ENCODE measurements at places on chromosomes 7 and 10.

DNA sequence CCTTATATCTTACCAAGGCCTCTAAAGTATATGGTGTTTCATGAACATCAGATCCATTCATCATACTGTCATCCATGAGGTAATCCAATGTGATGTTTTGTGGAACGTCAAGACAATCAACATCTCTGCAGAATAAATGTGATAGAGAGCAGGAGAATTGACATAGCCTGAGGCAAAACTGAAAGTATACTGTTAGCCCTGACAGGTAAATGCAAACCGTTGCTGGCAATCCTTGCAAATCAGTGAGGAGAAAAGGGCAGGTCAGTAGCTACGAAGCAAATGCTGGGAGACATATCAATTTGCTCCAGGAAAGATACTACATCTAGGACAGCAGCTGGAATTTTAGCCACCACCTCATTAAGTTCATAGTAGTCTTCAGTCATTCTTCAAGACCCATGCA lies 4.5 kb upstream of the CCDC3 start:
- no peak for DNase-seq

DNA sequence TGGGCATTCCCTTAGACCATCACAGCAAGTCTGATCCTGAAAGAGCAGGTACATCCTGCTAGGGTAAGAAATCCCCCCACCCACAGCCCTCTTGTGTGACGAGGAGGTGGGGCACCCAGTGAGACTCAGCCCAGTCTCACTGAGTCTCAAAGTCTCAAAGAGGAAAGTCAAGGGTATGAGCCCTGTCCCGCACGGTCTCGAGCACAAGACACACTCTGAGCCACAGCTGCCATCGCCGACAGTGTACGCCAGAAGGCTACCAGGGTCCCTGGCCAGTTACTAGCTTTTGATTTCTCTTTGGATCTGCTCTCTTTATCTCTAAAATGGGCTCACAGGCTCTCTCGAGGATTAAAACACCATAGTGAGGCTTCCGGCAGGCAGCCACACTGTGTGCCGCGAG lies 190.2 kb downstream of the TNS3 start:
- DNase-seq: no peak

DNA sequence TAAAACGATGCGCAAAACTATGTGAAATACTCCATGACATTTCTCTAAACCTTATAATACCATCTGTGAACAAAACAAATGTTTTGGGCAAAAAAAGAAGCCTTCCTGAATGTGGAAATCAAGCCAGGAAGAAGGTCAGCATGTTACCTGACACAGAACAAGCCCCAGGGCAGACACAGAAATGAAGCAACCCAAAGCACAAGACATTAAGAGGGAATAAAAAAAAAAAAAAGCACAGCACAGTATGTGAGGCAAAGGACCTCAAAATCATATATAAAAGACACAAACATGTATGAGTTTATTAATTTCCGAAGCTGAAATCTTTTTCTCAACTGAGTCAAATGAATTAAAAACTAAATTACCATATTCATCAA lies 161.8 kb downstream of the SKIDA1 start:
- no peak for DNase-seq

DNA sequence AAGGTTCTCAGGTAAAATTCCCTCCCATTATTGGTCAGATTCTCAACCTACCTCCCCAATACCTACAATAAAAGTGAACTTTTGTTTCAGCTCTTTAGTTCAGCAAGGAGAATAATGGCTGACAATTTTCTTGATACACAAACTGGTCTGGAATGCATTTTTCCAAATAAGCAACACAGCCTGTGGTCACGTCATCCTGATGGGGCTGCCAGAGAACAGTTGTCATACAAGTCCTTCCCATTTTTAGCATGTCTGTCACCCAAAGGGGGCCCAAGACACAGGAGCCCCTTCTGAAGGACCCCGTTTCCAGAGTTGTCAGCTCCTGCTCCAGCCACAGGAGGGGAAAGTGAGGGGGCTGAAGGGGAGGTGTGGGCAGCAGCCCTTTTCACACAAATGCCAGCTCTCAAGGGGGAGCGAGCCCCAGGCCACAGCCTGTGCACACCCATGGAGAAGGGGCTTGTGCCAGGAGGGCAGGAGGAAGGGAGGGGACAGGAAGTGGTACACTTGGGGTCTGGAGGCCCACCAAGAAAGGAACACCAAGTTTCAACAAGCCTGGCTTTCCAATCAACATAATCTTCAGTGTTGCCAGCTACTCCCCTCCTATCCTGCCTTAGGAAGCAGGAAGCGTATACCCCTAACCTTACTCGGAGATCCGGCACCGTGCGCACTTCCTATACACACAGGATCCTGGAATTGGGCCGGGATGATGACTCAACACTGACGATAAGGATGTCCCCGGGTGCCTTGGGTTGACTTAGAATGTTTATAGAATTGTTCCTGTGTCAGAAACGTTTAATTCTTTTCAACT lies 43.4 kb upstream of the PDLIM1 start:
- no peak for DNase-seq

DNA sequence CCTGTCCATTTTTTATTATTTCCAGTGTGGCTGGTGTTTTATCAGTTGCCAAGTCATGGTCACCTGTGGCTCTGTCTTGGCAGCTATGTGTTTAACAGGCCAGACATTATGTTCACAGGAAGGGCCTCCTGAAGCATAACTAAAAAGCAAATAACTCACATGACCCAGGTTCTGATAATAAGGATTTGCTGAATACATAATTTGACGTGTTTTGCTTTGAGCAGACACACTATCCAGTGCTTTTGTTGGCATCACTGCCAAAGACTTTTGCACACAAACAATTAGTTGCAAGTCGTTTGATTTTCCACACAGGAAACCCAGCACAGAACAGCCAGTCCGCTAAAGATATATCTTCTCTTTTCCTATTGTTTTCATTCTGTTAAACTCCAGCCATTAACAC lies 173.6 kb downstream of the ARL4A start:
- no peak for DNase-seq

DNA sequence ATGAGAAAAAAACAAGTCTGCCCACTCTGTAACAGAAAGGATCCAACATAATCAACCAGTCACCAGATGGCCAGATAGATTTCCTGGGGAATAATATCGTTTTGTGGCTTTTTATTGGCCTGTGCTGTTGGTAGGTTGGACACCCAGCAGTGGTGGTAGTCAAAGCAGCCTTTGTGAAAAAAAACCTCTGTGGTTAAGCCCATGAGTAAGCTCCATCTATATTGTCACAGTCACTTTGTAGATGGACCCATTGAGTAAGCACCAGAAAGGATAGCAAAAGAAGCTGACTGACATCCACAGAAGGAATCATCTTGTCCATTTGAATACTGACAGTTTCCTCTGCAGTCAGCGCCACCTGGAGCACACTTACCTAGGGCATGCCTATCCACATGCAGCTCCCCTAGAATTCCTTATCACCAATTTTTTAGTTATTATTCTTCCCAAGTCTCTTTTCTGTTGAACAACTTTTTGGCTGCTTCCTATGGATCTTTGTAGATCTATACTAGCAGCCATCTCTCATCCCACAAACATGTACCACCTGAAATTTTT lies 96.9 kb downstream of the IQUB start:
- no peak for DNase-seq

GRCh38 chr7:81457852-81458522 lies 311.9 kb downstream of the HGF start:
- peak; percentile 32 for DNase-seq

DNA sequence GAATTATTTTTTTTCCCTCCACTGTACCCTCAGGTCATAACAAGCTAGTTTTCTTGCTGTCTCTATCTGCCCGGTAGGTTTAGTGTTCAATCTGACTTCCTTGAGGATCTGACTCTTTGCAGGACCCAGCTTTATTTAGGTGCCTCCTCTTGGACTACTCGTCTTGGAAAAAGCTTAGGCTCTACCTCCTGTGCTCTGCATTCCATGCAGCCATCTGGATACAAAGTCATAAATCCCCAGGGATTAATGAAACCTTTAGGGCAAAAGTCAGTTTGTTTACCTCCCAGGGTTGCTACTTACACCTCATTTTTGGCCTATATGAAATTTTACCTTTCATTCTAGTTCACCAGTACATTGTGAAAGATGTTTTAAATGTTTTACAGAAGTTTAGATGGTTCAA lies 8.0 kb downstream of the STAG3 start:
- DNase-seq: no peak

GRCh38 chr10:80670774-80671173 lies 133.1 kb downstream of the SH2D4B start:
- DNase-seq: no peak

GRCh38 chr10:122121059-122121458 lies 132.1 kb downstream of the TACC2 start:
- no peak for DNase-seq
